GM23248 (cell line): ENCODE measurements at places on chromosomes 3 and 15.

- no peak for DNase-seq
Measured at GRCh38 chr3:186750316-186750715, 33.1 kb upstream of the EIF4A2 start.

DNA sequence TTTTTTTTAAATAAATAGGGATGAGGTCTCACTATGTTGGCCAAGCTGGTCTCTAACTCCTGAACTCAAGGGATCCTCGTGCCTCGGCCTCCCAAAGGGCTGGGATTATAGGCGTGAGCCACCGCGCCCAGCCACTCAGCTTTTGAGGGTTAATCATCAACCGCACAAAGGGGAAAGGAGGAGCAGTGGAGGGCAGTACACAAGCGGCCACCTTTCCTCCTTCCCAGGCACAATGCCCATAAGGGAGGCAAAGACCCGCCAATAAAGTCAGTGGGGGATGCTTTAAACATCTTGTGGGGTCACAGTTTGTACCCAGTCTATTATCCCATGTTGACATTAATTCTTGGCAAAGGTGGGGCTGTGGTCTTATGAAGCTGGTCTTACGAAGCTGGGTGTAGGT is 32.4 kb downstream of the EHD4 start:
- DNase-seq, result no peak

DNA sequence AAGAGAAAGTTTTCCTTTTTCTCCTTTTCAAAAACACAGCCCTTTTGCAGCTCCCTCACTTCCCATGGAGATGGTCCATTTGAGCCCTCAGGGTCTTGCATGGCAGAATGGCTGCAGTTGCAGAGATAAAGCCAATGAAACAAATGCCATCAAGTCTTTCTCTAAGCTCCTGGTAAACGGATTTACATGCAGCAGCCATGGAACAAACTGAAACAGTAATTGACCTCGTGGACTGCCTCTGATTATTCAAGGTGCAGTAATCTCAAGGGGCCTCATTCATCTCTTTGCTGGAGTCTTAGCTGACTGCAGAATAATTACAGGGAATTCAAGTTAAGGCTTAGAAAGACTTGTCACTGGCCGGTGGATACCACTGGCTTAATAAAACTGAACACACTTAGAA is 125.1 kb downstream of the SQOR start:
- no peak for DNase-seq

DNA sequence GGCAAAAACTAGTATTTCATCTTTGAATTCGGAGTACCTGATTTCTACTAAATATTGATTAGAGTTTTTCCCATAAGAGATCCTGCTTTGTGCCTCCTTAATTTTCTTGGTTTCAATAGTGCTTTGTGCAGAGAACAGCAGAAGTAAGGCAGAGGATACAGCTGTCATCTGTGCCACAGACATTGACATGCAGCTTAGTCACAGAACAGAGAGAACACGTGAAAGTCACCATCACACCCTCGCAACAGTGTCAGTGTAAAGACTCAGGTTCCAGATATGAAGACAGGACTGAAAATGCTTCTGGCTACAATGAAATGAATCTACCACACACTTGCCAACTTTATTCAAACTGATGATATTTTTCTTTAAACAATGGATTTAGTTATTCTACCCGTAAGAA is 942.8 kb upstream of the CFAP20DC start:
- no peak for DNase-seq

GRCh38 chr15:68224108-68224507 is 5.4 kb downstream of the CLN6 start:
- DNase-seq, result no peak

- peak; percentile 56 for DNase-seq
Measured at GRCh38 chr3:50194903-50195500, 3.6 kb downstream of the GNAT1 start.
